ENCODE measurements at places on chromosomes 6 and 20.

GRCh38 chr6:17354700-17355403 is 38.5 kb upstream of the CAP2 start:
- DNase-seq = no peak

- no peak for DNase-seq
Measured at GRCh38 chr6:85404564-85405174, 45.2 kb upstream of the NT5E start.

DNA sequence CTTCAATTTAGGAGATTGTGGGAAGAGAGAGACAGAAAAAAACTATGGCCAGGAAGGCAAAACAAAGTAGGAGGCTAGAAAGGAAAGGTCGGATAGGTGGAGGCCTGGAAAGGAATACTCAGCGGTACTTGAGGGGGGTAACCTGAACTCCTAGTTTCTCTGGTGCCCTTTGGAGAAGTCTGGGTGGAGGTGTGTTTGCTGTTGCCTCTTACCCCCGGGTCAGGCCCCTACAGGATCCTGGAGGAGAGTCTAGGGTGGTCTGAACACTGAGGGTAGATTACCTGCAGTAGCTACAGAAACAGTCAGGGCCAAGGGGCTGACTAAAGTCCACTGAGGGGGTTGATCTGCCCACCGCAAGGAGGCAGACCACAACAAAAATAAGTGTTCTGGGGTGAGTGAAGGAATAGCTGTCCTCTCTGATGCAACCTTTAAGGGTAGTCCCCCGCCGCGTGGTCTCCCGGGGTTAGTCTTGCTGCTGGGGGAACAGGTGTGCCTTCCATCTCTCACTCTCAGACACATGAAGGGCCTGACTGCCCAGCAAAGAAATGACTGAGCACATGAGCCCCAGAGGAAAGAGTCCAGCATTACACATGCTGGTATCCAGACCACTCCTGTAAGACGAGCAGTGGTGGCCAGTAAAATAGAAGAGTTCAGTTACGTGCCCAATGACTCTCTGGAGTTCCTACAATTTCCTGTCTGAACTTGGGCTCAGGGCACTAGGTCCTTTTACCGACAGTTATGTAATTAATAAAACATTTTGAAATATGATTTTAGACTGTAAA is 59.5 kb downstream of the MTHFD1L start:
- no peak for DNase-seq

- DNase-seq = no peak
Measured at GRCh38 chr6:45697605-45698004, 318.1 kb downstream of the CLIC5 start.

GRCh38 chr20:21017528-21018085 is 88.6 kb downstream of the LINC00237 start:
- no peak for DNase-seq

DNA sequence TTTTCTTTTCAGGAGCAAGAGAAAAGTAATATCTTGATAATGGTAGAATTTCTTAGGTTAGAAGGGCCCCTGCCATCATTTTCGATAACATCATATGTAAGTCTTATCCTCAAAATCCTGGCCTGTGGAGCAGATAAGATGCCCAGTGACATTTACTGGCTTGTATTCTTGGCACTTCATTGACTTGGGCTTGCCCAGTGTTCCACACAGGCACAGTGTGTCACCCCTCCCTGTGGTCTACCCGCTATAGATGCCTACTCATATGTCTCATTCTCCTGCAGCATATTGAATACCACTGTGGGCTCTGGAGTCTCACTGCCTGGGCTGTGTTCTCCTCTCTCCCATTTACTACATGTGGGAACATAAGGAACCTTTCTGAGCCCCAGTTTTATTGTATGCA is 105.0 kb downstream of the GRM1 start:
- no peak for DNase-seq

DNA sequence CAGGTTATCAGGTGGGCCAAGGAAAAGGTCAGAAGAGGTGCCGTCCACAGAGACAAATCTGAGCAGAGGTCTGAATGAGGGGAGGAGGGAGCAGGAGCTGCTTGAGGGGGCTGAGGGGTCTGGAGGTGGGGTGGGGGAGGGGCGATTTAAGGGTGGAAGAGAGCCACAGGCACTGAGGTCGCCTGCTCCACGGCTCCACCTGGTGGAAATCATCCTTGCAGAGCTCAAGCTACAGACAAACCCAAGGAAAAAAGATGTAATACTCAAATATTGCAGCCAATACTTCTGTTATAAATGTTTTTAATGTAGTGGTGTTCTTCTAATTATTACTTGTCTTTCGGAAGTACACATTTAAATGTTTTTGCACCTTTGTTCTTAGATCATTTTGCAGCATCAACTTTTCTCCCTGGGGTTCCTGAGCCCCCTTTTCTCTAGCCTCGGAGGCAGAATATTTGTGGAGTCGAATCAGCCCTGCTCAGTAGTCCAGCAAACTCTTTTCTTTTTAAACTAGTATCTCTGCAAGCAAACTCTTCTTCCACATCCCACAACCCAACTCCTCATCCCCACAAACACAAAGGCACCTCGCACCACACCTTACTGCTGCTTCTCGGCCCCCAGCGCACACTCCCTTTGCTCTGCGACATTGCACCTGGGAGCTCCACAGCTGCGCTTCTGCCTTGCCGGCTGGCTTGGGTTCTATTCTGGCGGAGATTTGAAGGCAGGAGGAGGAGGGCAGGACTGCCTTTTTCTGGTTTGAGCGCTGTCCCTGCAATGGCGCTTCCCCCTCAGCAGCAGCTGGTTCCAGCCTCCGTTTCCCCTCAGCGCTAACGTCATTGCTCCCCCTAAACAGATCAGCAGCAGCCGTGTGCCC is 51.0 kb upstream of the TFAP2A start:
- no peak for DNase-seq

- no peak for DNase-seq
Measured at GRCh38 chr20:722822-723644, 45.3 kb downstream of the SLC52A3 start.

DNA sequence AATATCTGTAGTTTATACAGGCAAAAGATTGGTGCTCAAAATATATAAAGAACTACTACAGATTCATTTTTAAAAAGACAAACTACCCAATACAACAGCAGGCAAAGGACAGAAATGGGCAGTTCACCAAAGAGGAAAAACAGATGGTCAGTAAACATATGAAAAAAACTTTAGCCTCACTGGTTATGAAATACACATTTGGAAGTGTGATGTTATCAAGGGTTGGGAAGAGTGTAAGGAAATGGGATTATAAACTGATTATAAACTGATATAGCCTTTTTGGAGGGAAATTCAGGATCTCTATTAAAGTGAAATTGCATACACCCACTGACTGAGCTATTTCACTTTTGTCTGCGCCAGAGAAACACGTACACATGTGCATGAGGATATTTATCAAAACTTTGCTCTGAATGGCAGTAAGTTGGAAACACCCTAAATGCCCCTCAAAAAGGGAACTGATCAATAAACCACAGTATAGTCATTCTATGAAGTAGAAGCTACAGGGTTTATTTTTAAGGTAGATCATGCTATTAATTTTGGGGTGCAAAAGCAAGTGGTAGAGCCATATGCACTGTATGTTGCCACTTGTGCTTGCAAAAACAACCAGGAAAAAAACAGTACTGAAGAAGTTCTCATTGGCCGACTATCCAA is 32.2 kb upstream of the ARFGEF2 start:
- DNase-seq = no peak

- no peak for DNase-seq
Measured at GRCh38 chr6:34906826-34907225, 17.8 kb downstream of the ANKS1A start.

- no peak for DNase-seq
Measured at GRCh38 chr20:33730946-33731692, 677 bp upstream of the ZNF341 start.

- no peak for DNase-seq
Measured at GRCh38 chr6:160221423-160221822, 37.2 kb downstream of the SLC22A2 start.

GRCh38 chr6:29641430-29642148 is 8.6 kb upstream of the GABBR1 start:
- no peak for DNase-seq

GRCh38 chr20:15716256-15716655 is 857.0 kb downstream of the KIF16B start:
- no peak for DNase-seq

GRCh38 chr20:39645131-39645530 is 683.0 kb downstream of the DHX35 start:
- no peak for DNase-seq

- DNase-seq = no peak
Measured at GRCh38 chr6:138370631-138371451, 6.9 kb upstream of the SMIM28 start.

DNA sequence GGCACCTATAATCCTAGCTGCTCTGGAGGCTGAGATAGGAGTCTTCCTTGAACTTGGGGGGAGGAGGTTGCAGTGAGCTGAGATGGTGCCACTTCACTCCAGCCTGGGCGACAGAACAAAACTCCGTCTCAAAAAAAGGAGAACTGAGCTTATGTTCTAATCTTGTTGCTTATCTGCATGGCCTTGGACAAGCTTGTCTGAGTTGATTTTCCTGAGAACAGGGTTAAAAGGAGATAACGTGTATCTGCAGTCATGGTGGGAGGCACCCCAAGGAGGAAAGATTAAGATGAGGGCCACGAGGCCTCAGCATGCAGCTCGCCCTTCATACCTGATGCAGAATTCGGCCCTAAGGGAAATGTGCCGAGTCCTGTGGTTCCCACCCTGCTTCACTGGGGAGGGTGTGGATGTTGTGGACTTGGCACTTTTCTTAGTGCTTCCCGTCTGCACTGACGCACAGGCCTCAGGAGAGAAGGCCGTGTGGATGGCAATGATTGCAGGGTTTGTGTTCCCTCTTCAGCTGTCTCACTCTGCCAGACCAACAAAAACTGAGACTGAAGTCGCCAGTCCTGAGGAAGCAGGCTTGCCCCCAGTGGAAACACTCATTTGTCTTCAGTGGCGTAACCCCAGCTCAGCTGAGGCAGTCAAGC is 56.3 kb downstream of the EZR start:
- no peak for DNase-seq

- DNase-seq = no peak
Measured at GRCh38 chr6:52704060-52704459, 33.1 kb downstream of the TMEM14A start.

- DNase-seq = no peak
Measured at GRCh38 chr6:108565091-108565766, 4.5 kb downstream of the FOXO3 start.

GRCh38 chr20:16761305-16761829 is 13.2 kb downstream of the OTOR start:
- peak; percentile 66 for DNase-seq

- DNase-seq = no peak
Measured at GRCh38 chr6:33620158-33620855, 815 bp upstream of the ITPR3 start.

- no peak for DNase-seq
Measured at GRCh38 chr6:41538556-41539182, 7.5 kb upstream of the FOXP4 start.

GRCh38 chr6:71403422-71404134 is 115.0 kb downstream of the OGFRL1 start:
- no peak for DNase-seq

- no peak for DNase-seq
Measured at GRCh38 chr6:21071780-21072468, 521.6 kb upstream of the SOX4 start.

GRCh38 chr20:62535964-62536363 is 60.2 kb upstream of the GATA5 start:
- DNase-seq = no peak

DNA sequence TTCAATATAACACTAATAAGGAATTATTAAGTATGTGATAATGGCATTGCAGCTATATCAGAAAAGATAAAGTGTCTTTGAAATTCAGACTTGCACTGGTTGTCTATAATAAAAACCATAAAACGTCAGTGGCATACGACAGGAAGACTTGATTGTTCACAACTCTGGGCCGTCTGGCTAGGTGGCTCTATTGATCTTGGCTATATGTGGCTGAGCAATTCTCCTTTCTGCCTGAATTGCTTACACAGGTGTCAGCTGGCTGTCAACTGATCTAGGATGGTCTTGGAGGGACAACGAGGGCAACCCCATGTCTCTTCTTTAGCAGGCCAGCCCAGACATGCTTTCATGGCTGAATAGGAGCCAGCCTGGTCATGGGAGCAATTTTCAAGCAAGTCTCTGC is 359.1 kb downstream of the QKI start:
- no peak for DNase-seq

DNA sequence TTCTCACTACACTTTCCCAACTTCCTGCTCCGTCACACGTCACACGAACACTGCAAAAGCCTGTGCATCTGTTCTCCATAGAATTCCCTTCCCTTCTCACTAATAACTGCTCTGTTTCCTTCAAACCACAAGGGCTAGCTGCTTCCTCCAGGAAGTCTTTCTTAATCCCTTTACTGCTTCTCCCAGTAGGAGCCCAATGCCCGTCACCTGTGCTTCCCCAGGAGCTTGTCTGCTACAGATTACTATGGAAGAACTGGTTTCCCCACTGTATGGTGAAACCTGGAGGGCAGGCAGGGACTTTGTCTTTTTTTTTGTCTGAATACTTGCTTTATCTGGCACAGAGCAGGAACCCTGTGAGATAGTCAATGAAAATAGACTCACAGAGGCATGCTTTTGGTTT is 444.7 kb upstream of the MAP3K7 start:
- DNase-seq = no peak

DNA sequence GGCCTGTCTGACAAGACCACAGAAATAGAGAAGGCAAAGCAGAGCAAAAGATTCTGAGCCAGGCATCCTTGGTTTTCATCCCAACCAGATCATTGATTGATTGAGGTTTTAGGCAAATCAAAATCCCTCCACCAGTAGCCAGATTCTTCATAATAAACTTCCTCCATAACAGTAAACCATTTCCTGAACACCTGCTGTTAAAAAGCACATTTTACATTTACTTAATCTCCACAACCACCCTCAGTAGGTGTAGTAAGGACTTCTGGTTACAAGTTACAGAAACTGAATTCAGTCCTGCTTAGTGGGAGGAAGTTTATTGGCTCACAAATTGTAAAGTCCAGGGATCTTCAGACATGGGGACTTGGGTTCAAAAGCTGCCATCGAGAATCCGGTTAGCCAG is 28.3 kb downstream of the EIF2S2 start:
- DNase-seq = no peak

- DNase-seq = no peak
Measured at GRCh38 chr6:170436209-170436809, 116.8 kb downstream of the PSMB1 start.

GRCh38 chr20:41131594-41132387 is 5.6 kb upstream of the PLCG1 start:
- DNase-seq = no peak

DNA sequence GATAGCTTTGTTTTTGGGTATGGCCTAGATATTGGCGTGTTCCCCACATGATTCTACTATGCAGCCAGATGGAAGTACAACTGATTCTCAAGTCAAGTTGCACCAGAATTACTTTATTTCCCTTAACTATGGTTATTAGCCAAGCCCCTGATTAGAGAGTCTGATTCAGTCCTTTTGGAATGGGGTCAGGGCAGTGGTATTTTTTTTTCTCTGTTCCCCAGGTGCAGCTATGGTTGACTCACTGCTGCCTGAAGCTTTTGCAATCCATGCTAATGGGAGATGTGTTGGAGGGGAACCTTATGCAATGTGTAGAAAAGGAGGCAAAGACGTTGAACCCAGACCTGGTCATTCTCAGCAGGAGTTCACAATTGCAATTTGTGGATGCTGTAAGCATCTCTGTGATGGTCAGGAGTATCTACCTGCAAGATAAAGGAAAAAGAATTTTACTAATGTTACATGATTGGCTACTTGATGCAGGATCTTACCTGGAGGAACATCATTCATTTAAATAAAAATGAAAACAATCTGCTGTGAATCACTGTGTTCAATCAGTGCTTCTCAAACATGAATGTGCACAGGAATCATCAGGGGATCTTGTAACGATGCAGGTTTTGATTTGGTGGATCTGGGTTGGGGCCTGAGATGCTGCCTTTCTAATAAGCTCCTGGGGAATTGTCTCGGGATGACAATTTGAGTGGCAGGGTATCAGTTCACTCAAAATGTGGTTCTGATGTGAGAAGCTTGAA is 49.4 kb downstream of the PFDN4 start:
- DNase-seq = no peak

Measured in hippocampal formation (tissue), 2 donors.